ENCODE measurements at places on chromosomes 5 and 9.

- DNase-seq: no peak
Observed at GRCh38 chr5:54643685-54644106, 126.1 kb downstream of the SNX18 start.

- no peak for DNase-seq
Observed at GRCh38 chr5:67335426-67335825, 138.8 kb upstream of the CD180 start.

GRCh38 chr9:91951944-91952520 lies 2.0 kb upstream of the ROR2 start:
- DNase-seq: no peak

- DNase-seq: no peak
Observed at GRCh38 chr9:113721856-113722255, 154.3 kb upstream of the ZNF618 start.

DNA sequence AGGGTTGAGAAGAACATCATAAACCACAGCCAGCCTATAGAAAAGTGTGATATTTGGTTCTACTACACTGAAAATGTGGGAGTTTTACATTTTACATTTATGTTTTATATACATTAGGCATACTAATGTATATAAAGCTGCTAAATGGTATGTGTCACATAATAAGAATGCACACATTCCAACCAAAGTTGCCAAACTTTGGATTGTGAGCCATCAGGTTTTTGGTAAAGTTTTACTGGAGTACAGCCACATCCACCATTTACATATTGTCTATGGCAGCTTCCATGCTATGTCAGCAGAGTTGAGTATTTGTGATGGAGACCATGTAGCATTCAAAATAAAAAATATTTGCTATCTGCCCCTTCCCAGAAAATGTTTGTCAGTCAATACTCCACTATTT lies 23.1 kb upstream of the TARS1 start:
- no peak for DNase-seq

- DNase-seq: no peak
Observed at GRCh38 chr9:92175441-92175840, 60.2 kb upstream of the SPTLC1 start.

DNA sequence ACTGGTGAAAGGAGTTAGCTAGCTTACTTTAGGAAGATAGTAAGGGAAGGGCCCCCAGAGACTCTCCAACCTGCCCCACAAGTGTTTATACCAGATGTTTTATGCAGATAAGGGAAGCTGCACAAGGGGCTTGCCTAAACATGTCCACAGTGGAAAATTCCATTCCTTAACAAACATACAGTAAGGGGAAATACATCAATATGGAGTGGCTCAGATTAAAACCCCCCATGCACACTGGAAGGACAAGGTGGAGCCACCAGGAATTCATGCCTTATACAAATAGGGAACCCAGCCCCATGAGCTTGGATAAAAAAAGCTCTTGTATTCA lies 106.3 kb upstream of the GPBP1 start:
- DNase-seq: no peak
